ENCODE measurements at places on chromosomes 4 and X. TPM values are rescaled to one million over a fixed set of nuclear protein-coding genes. Genes with fewer than 3 reads are reported as not detected.

- no peak for DNase-seq
Measured at GRCh38 chrX:19034025-19034424, 50.1 kb upstream of the PHKA2 start.

DNA sequence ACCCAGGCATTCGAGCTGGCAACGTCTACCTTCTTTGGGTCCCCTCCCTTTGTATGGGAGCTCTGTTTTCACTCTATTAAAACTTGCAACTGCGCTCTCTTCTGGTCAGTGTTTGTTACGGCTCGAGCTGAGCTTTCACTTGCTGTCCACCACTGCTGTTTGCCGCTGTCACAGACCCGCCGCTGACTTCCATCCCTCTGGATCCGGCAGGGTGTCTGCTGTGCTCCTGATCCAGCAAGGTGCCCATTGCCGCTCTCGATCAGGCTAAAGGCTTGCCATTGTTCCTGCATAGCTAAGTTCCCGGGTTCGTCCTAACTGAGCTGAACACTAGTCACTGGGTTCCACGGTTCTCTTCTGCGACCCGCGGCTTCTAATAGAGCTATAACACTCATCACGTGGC is 183.5 kb upstream of the GALNTL6 start:
- DNase-seq: no peak

GRCh38 chrX:108090491-108091263 is 665 bp downstream of the PSMD10 start:
- no peak for DNase-seq

The MAP3K15 gene
- total RNA-seq: 4.2 TPM

DNA sequence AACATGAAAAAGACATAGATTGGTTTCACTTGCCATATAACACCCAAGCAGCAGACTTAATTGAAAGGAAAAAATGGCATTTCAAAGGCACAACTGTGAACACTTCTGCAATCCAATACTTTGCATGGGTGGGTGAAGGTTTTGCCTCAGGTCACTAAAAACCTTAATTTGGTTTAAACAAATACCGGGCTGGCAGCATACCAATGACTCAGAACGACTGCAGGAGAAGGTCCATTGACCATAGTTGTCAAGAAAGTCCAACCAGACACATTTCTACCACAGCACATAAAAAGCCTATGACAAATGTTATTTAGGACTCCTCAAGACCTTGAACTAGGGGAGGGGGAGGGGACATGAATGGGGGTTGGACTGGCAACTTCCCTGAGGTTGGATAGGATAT is 183.6 kb upstream of the TRPC5 start:
- no peak for DNase-seq

DNA sequence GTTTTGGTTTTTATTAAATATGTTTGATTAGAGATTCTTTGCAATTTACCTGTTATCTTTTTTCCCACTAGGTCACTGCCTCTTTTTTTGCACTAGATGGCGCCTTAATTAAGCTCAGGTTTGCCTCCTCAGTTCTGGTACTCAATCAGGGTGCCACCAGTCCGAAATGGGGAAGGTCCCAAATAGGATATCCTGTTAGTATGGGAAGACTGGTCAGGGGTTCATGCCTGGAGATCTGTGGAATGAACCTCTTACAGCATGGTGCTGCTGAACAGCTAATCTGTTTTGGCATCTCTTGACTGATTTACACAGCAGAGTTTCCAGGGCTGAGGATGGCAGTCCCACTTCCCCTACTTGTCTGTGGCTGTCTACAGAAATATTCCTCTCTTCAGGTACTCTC is 24.2 kb upstream of the VSIG1 start:
- no peak for DNase-seq

DNA sequence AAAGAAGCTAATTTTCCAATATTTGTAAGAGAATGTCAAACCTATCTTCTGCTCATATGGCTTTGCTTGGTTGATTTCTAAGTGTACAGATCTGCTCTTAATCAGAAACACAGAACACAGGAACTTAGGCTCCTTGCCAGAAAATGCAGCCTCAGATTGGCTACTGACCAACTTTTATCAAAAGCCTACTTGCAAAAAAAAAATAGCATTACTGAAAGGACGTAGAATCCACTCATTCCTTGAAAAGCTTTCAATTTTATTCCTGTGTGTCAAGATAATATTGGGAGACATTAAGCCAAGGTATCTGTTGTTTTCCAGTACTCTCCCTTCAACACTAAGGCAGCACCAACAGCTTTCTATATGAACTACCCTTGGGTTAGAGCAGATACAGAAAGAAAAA is 127.6 kb upstream of the INTU start:
- DNase-seq: no peak

DNA sequence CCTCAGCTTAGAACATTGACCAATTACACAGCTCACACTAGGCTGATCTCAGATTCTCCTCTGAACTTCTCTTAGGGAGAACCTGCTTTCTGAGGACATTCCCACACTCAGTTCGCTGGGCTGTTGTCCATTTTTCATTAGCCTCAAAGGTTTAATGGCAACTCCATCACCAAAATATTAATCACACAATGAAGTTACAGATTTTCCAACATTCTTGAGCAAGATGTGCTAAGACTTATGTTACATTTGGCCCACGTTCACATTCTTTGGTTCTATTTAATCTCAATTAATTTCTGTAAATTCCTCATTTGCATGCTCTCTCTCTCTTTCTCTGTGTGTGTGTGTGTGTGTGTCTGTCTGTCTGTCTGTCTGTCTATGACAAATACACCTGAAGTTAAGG is 82.3 kb upstream of the EDNRA start:
- DNase-seq: no peak

- DNase-seq: no peak
Measured at GRCh38 chr4:43379016-43379415, 486.5 kb downstream of the GRXCR1 start.

DNA sequence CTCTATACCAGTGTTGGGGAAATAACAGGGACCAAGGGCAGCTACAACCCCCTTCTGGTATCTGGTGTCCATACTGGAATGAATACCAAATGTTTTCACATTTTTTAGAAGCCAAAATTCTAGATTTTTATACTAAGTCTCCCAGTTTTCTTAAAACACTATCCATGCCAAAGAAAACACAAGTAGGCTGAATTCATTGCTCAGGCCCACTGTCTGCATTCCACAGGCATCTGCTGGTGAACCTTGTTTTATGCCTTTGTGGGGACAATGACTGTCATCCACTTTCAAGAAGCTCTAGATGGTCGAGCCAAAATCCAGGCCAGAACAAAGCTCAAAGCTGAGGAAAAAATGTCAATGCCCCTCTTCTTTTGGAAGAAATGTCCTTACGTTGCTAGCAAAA is 213.4 kb upstream of the RASGEF1B start:
- DNase-seq: no peak

GRCh38 chrX:31717474-31717873 is 645.6 kb upstream of the FTHL17 start:
- no peak for DNase-seq

DNA sequence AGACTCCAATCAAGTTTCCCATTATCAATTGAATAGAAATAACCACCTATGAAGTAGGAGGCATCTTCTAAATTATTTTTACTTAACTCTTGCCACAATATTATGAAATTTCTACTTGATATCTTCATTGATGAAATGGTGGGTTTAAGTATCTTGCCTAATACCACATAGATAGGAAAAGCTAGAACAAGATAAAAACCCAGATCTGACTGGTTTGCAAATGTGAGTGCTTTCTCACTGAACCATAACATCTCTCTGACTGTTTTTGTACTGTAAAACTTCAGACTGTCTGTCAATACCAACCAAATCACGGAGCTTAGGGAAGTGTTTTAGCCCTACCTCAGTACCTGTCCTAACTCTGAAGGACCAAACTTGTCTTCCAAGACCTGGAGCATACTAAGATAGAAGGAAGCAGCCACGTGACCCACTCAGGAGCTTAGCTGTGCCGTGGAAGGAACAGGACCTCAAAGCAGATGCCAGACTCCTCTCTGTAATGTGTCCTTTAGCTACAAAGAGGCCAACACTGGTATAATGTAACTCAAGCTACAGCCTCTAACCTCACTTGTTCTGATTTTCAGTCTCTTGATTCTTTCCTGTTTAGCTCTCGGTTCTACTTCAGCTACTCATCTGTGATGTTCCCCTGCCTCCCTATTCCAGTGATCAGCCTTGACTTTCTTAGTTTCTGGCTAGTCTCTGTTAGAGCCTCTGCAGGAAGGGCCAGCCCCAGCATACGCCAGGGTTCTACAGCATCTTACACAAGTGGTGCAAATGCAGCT is 84.4 kb downstream of the LRP2BP start:
- no peak for DNase-seq

GRCh38 chr4:188032583-188032982 is 37.0 kb downstream of the ZFP42 start:
- no peak for DNase-seq

DNA sequence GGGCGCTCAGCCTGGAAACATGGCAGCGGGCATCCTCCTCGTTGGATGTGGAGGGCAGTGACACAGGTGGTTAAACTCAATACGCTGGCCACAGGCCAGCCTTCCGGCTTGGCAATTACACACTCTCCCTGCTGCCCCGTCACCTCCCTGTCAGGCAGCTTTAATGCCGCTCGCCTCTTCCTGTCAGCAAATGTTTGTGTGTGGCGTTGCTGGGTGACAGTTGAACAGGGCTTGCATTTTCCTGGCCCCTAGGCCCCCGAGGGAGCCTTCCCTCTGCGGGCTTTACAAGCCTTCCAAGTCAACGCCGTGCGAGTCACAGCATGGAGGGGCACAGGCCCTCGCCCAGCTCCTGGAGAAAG is 620.0 kb downstream of the BCOR start:
- no peak for DNase-seq

DNA sequence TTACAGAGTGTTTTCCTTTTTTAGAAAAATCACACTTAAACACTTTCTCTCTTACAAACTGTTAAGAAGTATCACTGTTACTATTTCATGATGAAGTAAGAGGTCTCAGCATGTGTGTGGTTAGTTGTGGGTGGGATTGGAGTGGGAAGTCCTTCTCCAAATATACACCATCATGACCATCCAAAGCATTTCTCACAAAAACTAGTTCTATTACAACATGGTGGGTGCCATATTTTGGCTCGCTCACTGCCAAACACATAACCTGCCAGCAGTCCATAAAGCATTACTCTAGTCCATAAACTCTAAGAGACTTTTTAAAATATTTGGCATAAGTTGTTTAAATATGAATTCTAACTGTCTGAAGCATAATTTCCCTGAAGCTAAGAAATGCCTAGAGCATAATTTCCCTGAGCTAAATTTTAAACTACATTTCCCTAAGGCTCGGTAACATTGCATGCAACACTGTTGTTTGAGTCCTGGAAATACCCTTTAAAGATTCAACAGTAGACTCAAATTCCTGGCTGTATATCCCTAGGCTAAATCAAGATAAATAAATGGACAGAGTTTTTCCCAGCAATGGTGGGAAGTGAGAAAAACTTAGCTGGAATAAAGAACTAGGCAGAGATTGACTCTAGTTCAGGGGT is 415.0 kb upstream of the INTU start:
- no peak for DNase-seq

- no peak for DNase-seq
Measured at GRCh38 chr4:77074381-77074831, 1.4 kb downstream of the CCNI start.

DNA sequence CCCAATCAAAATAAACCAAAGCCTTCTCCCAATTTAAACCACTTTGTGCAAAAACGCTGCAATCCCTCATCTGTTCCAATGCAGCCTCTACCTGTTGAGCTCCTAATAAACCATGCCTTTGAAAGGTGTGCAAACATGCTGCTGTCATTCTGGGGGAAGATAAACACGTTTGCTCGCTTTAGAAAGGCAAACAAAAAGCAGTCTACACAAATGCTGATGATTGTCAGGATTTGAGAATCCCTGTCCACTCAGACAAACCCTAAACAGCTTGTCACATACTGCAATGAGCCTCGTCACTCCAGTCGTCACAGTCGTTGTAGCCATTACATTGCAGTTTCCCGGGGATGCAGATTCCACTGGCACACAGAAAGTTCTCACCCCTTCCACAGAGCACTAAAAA is 145.2 kb downstream of the CORIN start:
- DNase-seq: no peak

DNA sequence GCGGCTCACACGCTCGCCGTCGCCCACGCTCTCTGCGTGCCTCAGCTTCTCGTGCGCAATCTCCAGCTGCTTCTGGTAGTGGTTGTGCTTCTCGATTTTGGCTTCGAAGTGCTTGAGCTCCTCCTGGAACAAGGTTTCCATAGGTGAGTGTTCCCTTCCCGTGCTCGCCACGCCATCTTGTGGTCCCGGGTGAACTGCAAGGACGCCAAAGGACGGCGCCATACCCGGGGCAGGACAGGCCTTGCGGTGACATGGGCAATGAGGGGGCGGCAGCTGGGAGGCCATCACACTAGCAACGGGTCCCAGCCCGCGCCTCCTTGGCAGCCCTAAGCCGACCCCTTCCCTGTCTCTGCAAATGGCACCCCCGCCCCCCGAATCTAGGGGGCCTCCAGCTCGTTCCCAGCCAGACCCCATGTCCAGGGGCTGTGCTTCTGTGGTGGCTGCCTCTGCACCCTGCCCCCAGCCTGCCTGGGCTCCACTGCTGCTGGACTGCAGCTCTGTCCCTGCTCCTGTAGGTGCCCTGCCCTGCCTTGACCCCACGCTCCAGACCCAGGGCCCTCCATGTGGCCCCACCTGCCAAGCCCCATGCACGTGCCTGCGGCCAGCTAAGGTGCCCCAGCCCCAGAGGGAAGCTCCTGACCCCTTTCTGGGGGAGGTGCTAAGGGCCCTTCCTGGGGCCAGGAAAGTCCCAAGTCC is 17.3 kb downstream of the LRPAP1 start:
- DNase-seq: no peak

DNA sequence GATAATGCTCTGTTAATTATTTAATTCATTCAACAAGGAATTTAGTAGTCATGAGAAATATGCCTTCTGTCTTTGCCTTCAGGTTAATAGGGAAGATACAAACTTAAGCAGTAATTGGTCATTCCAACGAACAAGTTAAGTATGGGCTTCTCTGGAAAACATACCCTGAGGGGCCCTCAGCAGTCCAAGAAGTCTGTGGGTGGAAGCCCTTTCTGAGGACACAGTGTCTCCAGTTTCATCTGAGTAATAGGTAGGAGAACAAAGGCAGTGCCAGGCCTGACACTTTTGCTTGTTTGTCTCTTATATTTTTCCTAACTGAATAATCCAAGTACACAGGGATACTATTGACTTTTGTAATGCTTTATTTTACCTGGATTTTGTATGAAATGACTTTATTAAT is 262.5 kb downstream of the FBXW7 start:
- DNase-seq: no peak

GRCh38 chr4:188437535-188437934 is 298.3 kb downstream of the TRIML1 start:
- no peak for DNase-seq

The ART3 gene
- total RNA-seq: 5.0 TPM

The CABS1 gene
- total RNA-seq: not detected

DNA sequence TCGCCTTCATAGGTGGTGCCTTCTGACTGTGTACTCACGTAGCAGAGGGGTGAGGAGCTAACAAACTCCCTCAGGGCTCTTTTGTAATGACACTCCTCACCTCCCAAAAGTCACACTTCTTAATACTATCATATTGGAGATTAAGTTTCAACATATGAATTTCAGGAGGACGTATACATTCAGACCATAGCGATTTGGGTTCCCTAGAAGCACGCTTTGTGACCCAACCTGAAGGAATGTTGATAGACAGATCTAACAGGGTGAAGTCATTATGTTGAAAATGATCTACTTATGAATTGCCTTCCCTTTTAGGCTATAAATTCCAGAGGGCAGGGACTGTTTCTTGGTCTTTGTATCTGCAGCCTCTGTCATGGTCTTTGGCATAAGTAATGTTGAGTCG is 3.2 kb upstream of the KLHL34 start:
- DNase-seq: no peak

The ETNPPL gene
- total RNA-seq: 0.22 TPM

The KCND1 gene
- 8.2 TPM for total RNA-seq

The NUDT11 gene
- 17.9 TPM for total RNA-seq

GRCh38 chr4:99763635-99764101 is 53.0 kb upstream of the DAPP1 start:
- no peak for DNase-seq
